Esophagus mucosa (tissue), 1 donor: ENCODE measurements at places on chromosomes 7 and 10.
A peak's percentile ranks its signal among the peaks of the same experiment; 100 is the strongest.

DNA sequence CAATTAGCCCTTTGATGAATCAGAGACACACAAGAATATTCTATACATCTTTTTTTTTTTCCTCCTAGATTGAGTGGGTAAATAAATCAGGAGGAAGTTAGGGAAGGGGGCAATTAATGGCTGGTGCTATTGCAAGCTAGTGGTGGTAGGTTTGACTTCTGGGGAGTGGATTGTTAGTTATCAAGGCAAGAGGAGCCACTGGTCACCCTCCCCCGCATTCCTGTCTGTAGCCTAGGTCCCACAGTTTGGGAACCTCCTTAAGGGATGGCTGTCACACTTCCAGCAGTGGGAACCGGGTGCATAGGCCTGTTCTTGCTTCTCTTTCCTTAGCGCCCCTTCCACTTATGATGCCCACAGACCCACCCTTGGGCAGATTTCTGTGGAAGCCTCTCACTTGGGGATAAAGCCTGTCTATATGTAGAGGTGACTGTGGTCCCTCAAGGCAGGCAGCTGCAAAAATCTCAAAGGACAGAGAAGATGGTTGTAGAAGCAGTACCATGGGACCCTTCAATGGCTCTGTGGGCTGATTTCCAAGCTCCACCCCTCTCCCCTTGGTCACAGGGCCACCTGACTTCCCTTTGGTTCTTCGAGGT, 2.3 kb upstream of the ADCK2 start:
- no peak for ATAC-seq

- ATAC-seq: peak; percentile 27
These were observed 3.2 kb downstream of the PARP12 start for GRCh38 chr7:140059273-140060242.

DNA sequence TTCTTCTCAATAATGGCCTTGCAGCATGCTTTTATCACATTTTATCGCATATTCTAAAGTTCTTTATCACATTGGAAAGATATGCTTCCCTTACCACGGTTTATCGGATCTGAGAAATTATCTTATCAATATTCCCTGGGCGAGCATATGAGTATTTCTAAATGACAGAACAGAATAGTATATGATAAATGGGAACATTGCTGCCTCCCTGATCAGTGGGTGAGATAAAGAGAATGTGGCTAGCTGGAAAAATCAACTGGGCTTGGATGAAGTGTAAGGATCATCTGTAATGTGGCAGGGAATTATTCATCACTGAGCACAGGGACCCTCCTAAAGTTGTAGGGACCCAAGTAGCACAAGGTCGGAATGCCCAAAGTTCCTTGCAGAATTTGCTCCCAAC, 667.4 kb upstream of the NRP1 start:
- no peak for ATAC-seq

DNA sequence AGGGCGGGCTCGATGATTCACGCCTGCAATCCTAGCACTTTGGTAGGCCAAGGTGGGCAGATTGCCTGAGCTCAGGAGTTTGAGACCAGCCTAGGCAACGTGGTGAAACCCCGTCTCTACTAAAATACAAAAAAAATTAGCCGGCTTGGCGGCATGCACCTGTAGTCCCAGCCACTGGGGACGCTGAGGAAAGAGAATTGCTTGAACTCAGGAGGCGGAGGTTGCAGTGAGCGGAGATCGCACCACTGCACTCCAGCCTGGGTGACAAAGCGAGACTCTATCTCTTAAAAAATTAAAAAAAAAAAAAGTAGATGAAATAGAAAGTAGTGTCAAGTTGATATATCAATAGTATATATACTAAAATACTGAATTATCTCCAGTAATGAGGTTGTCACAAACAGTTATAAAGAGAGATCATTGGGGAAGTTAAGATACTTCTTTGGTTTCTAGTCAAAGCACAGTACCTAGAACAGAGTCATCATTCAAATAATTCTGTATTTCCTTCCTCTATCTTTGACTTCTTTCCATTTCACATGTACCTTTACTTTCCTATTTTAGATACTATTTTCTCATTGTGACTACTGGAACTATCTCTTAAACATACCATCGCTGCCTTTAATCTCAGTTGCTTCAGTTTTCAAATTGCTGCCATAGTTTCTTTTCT, 491.7 kb downstream of the GRM8 start:
- ATAC-seq: no peak

- ATAC-seq: no peak
These were observed 10.6 kb downstream of the INHBA start for GRCh38 chr7:41692251-41692650.

GRCh38 chr10:99172128-99172738, 63.4 kb downstream of the HPSE2 start:
- ATAC-seq: no peak

DNA sequence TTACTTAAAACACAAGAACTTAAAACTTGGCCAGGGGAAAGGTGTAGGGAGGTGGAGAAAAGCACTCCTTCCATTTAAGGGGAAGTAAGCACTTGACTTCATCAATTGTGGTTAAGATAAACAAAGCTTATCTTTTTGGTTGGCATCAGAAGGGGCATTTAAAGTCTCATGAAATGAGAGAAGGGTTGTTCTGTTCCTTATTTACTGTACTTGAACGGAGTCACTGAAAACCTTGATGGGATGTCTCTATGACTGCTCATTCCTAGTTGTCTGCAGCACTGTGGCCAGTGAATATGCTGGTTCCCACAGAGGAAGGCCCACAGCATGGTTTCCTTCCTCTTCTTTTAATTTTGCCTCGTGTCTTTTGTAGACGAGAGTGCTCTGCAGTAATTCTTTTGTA, 229.3 kb downstream of the AUTS2 start:
- no peak for ATAC-seq

DNA sequence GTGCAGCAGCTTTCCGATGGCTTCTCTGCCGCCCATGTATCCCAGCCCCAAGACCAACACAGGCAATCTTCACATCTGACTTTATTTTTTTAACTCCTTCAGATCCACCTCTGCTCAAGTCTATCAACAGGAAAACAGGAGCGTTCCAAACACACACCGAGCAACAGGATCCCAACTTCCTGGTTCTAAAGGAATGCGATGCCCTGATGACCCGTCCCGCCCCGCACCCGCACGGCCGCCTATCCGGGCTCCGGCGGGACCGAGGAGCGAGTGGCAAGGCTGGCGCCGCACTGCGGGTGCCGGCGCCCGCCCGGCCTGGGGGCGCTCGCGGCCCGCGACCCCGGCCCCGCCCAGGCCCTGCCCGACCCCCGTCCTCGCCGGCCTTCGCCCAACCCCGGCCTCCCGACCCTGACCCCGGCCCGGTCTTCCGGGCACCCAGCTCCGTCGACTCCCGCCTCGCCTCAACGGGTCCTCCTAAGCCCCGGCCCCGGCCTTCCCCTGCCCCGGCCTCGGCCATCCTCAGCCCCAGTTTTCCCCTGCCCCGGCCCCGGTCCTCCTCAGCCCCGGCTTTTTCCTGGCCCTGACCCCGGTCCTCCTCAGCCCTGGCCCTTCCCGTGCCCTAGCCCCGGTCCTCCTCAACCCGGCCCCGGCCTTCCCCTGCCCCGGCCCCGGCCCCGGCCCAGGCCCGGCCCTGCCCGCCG, 730 bp downstream of the LARP4B start:
- ATAC-seq: peak; percentile 29

DNA sequence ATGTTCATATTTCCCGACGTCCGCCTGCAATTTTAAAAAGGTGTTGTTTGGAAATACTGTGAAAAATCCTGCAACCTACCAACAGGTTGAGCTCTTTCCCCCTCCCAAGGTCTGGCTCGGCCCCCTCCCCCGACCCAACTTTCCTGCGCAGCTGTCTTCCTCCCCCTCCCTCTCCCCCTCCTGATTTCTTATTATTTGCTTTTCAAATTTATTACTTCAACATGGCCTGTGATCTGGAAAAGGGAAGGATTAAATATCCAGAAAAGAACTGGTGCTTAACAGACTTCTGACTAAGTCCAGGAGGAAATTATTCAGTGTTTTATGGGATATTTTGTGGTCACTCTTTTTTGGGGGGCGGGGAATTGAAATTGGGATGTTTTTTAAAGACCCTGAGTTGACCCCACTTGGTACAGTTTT, 2.4 kb downstream of the ARID5B start:
- no peak for ATAC-seq

GRCh38 chr7:40221836-40222235, 87.0 kb downstream of the SUGCT start:
- no peak for ATAC-seq

GRCh38 chr10:101101372-101101881, 29.7 kb upstream of the TLX1 start:
- no peak for ATAC-seq

DNA sequence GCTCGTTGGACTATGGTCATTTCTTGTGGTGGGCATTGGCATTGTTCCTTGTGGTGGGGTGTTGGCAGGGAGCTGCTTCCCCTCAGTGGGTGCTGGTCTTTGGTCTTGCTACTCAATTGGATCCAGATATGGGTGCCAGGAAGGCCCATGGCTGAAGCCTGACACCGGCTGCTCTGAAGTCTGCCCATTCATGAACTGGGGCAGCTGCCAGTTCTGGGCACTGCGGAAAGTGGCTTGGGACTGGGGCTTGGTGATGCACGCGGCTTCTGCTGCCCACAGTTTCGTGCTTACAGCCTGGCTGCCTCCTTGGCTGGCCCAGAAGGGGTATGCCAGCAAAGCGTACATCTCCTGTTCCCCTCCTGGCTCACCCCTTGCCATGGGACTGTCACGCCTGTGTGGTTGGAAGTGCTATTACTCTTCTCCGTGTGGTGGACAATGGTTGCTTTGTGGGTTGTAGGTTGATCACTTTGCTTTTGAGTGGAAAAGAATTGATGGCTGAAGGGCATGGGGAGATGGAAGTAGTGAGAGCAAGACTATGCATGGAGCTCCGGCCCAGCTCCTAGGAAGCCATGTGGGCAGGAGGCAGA, 54.7 kb downstream of the ADAMTS14 start:
- ATAC-seq: no peak

DNA sequence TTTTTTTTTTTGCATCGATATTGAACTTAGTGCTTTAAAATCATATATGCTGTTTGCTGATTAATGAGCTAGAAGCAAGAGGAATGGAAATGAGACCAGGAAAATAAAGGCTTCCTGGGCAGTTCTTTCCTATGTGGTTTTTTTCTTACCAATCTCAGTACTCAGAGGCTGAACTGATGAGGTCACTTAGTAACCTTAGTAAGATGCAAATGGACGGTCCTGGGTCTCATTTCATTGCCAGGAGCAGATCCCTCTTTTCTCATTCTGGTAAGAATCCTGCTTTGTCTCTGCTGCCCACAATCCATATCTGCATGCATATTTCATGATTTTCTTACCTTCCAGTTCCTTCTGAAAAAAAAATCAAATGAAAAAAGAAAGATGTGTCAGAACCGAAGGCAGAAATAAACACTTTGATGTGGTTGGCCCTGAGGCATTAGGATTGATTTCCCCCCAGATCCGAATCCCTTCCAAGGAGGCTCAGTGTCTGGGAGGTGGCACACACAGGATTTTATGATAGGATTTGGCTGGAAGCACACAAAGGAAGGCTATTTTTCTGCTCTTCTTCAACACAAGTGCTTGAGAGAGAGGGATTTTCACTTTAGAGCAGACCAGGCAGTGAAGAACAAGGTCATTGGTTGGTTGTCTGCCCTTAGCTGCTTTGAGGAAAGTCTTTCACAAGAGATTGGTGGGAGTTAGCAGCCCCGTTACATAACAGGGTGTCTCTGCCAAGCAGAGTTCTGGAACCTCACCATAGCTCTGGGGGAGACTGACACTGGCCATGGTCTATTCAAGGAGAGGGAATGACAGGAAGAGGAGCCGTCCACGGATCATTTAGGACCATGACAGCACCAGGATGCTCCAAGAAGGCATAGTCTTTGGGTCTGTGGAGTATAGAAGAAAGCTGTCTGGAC, 150.0 kb downstream of the CAMK1D start:
- no peak for ATAC-seq

DNA sequence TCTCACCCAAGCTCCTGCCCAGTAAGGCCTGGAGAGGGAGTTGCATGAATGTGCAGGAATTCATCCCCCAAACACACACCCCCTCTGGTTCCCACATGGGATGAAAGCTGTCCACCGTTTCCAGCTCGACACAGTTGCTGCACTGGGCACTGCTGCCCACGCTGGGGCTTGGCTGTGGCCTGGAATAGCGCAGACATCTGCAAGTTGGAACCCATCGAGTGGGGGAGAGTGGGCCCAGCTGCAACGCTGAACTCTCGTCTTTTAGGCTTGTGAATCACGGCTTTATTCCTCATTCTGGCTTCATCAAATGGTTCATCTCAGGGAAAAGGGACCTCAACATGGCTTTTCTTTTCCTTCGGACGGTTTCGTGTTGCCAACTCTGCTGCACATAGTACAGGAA, 264.7 kb downstream of the DNAJB6 start:
- no peak for ATAC-seq

DNA sequence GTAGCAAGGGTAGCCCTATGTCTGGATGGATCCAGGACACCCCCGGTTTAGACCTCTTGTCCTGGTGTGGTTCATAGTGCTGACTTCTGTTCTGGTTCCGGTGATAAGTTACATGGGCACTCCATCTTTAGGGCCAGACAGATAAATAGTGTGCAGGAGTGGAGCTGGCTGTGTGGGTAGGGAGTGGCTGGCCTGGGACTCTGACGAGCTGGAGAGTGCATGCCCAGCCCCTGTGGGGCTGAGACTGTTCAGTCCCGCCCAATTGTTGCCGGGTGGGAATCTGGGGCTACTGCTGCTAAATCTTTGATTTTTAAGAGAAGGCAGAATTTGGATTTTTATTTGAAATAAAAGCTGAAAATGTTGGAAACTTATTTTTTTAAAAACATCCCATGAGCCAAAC, 27.3 kb downstream of the PDCD11 start:
- no peak for ATAC-seq

DNA sequence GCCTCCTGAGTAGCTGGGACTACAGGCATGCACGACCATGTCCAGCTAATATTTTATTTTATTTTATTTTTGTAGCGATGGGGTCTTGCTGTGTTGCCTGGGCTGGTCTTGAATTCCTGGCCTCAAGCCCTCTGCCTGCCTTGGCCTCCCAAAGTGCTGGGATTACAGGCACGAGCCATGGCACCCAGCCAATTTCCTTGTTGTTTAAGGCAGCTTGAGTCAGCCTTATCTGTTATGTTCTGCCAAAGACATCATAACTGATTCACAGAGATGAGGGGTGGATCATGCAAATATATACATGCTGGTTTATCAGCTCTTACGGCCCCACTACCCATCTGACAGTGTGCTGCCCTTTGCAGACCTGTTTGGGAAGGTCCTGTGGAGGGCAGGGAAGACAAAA, 826.7 kb downstream of the TYW1 start:
- ATAC-seq: no peak

DNA sequence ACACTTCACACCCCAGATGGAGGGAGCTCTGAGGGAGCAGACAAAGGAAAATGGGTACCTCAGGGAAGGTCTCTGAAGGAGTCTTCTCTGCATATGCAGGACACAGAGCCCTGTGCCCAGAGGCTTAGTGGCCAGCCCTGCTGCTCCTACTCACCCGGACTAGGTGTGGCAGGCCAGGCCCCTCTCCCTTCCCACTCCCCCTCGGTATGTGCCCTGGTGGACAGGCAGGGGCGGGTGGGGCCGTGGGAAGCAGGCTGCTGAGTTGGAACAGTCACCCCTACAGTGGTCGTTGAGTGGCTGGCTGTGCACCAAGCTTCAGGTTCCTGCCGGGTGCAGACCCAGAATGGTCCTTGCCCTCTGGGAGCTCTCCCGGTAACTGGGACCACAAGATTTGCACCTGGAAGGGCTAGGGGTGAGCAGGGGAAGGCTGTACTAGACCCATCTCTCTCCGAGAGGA, 68.6 kb downstream of the ZMIZ1 start:
- peak; percentile 23 for ATAC-seq

- ATAC-seq: peak; percentile 86
These were observed at the start of gene ADAM22 for GRCh38 chr7:87933953-87934698. TSS of gene ADAM22 (plus strand) at chr7:87934251. CDS start at chr7:87934466, 215 bp downstream.

GRCh38 chr10:132455986-132456847, 59.2 kb downstream of the PWWP2B start:
- no peak for ATAC-seq

- no peak for ATAC-seq
These were observed 148.4 kb downstream of the TCERG1L start for GRCh38 chr10:131162866-131163843.
